ENCODE measurements at places on chromosomes 11 and 22. TPM values are rescaled to one million over a fixed set of nuclear protein-coding genes. Genes with fewer than 3 reads are reported as not detected.
A peak's percentile ranks its signal among the peaks of the same experiment; 100 is the strongest.

MS4A13 gene
- polyA plus RNA-seq, result not detected

GAB4 gene
- polyA plus RNA-seq, result not detected

GRCh38 chr11:2440646-2441045 lies 3.7 kb downstream of the TRPM5 start:
- DNase-seq, result no peak

- DNase-seq, result peak; percentile 9
Observed at GRCh38 chr11:102912482-102912830, 37.7 kb upstream of the MMP12 start.

Measured in IMR-90 (cell line).